Activated CD8-positive, alpha-beta memory T cell treated with anti-CD3 and anti-CD28 coated beads for 36 hours (primary cell): ENCODE measurements at places on chromosomes 5 and 9. TPM values are rescaled to one million over a fixed set of nuclear protein-coding genes. Genes with fewer than 3 reads are reported as not detected.

Gene PCDHB15
- total RNA-seq, result not detected

Gene POLR3G
- total RNA-seq, result 21.9 TPM

Gene SPZ1
- total RNA-seq, result not detected

Gene NACC2
- total RNA-seq, result 8.5 TPM

Gene ANAPC2
- total RNA-seq, result 49.1 TPM

Gene PRRT1B
- total RNA-seq, result not detected

Gene S1PR3
- 0.59 TPM for total RNA-seq
